ENCODE measurements at places on chromosomes 12 and 14. TPM values are rescaled to one million over a fixed set of nuclear protein-coding genes. Genes with fewer than 3 reads are reported as not detected.

GRCh38 chr14:49483268-49483667 is 102.9 kb downstream of the RPS29 start:
- no peak for DNase-seq

- no peak for DNase-seq
These were observed 276.8 kb downstream of the PCNX1 start for GRCh38 chr14:71183876-71184689.

GRCh38 chr14:85112762-85113161 is 417.2 kb upstream of the FLRT2 start:
- DNase-seq = no peak

- no peak for DNase-seq
These were observed 48.5 kb upstream of the OR5AU1 start for GRCh38 chr14:21204167-21205025.

DNA sequence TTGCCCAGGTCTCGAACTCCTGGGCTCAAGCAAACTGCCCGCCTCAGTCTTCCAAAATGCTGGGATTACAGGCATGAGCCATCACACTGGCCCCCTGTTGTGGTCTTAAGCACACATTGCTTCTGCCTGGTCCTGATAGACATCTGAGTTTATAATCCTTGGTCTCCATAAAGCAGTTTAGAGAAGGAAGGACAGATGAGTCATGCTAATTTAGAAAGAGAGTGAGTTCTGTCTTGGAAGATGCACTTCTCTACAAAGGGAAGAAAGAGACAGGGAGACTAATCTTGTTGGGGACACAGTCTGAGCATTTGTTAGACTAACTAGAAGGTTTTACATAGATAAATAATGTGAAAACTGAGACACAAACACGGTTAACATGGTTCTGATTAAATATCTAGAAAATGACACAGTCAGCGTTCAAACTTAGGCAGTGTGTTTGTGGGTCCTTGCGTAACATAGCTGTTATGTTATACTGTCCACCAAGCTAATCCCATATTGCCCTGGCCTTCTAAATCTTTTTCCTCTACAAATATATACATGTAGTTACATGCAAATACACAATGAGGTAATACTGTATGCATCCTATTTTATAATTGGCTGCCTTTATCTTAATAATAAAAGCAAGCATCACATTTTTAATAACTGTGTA is 31.0 kb downstream of the SAMD4A start:
- no peak for DNase-seq

GRCh38 chr12:1791104-1791841 is 29.1 kb upstream of the LRTM2 start:
- DNase-seq = peak; percentile 56

DNA sequence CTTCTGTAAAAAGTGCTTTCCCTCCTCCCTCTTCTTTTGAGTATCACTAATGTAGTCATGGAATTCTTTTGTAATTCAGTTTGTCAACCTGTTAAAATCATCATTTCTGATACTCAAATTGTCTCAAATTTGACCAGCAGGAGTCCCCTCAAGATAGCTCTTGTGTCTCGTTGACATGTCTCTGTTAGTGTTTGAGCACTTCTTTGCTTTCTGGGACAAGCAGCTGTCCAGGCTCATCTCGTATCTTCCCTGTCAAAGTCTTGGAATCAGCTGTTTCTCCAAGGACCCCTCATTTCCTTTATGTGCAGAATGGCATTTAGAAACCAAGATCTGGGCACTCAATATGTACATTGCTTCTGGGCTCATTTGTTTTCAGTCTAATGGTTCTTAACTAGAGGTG is 10.7 kb downstream of the CIPC start:
- DNase-seq = no peak

DNA sequence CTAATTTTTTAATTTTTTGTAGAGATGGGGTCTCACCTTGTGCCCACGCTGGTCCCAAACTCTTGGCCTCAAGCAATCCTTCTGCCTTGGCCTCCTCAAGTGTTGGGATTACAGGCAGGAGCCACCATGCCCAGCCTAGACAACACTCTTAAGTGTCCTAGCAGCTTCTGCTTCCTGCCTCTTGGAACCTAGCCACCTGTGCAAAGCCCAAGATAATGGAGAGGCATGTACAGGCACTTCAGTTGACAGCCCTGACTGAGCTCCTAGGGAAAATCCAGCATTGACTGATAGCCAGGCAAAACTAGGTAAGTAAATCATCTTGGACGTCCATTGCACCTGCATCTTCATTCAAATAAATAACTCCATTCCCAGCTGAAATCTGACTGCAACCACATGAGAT is 15.5 kb downstream of the COX14 start:
- no peak for DNase-seq

GRCh38 chr12:24852420-24852819 is 96.5 kb downstream of the BCAT1 start:
- no peak for DNase-seq

ZNF664 gene
- 5.8 TPM for polyA plus RNA-seq

TSPAN11 gene
- not detected for polyA plus RNA-seq

PUS7L gene
- polyA plus RNA-seq = 13.0 TPM
